ENCODE measurements at places on chromosomes 4 and X.
A peak's percentile ranks its signal among the peaks of the same experiment; 100 is the strongest.

DNA sequence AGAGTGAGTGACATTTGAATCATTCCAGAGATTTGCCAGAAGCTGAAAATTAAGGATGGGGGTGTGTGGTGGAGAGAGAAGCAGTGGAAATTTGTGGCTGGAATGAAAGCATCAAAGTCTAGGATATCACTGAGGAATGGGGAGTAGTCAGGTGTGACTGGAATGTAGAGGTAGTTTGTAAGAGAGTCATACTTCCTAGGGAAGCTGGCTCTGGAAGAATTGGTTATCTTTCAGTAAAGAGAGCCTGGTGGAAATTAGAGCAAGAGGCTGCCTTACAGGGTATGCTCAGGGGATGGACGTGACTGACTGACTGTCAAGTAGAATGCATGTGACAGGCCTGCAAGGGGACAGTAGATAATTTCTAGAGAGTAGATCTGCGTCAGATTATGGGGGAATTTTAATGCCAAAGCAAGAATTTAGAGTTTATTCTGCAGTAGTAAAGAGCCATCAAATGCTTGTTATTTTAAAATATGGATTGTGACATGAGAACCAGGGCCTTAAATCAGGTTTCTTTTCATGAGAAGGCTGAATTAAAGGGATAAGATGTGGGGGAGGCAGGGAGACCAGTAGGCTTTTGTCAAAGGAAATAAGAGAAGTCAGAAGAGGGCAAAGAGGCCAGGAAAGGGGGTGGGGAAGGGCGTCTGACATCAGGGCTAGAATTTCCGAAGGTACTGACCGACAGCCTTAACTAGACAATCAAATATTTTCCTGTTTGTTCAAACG is 109.9 kb downstream of the AFF1 start:
- peak; percentile 35 for DNase-seq

DNA sequence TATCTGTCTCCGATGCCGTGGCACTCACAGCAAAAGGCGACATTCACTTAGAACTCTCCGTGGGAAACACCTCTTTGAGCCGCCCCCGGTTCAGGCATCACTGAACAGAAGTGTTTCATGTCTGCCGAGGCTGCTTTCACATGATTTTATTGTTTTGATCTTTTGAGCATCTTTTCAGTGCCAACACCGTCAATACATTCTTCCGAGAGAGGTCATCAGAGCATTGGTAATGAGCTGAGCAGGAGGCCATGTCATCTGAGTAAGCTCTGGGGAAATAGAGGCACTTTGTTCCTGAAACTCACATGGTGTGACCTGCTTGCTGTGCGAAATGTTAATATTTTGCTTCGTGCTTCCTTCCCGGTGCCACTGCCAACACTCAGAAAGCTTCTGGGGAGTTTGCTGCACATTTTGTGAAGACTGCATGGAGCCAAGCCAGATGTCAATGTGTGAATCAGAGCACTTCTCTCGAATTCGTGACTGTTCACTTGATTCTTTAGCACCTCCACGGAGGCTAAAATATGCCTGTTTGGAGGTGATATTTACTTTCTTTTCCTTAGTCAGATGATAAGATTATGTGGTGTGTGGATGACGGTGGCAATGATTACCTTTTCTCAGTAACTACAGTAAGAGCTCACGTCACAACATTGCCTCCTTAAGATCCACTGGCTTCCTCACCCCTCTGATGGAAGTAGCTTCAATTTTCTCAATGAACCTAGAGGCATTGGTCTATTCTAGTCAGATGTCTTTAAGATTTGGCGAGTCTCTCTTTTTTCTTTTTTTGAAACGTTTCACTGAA is 222.3 kb upstream of the HS3ST1 start:
- DNase-seq = no peak

DNA sequence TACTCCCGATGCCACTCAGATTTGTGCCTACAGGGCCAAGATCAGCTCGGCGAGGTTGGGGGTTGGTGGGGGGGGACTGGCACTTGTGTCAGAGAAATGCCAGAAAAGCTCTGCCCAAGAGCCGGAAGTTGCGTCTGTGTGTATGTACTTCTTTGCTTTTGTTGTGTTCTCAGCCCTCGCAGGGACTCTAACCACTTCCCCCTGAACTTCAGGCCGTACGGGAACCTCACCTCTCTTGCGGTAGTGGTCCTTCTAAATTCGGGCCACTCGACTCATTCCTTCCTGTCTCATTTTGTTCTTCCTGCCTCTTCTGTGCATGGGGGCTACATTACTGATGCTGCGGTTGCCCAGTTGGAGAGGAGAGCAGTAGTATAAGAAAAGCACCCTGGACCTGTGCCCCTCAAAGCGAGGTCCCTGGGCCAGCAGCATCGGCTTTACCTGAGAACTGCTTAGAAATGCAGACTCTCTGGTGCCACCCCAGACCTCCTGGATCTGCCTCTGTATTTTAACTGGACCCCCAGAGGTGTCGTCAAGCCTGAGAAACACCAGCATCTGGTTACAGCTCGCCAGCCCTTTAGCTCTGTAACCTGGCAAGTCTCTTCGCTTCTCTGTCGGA is 146.3 kb upstream of the RPS6KA3 start:
- DNase-seq = no peak

DNA sequence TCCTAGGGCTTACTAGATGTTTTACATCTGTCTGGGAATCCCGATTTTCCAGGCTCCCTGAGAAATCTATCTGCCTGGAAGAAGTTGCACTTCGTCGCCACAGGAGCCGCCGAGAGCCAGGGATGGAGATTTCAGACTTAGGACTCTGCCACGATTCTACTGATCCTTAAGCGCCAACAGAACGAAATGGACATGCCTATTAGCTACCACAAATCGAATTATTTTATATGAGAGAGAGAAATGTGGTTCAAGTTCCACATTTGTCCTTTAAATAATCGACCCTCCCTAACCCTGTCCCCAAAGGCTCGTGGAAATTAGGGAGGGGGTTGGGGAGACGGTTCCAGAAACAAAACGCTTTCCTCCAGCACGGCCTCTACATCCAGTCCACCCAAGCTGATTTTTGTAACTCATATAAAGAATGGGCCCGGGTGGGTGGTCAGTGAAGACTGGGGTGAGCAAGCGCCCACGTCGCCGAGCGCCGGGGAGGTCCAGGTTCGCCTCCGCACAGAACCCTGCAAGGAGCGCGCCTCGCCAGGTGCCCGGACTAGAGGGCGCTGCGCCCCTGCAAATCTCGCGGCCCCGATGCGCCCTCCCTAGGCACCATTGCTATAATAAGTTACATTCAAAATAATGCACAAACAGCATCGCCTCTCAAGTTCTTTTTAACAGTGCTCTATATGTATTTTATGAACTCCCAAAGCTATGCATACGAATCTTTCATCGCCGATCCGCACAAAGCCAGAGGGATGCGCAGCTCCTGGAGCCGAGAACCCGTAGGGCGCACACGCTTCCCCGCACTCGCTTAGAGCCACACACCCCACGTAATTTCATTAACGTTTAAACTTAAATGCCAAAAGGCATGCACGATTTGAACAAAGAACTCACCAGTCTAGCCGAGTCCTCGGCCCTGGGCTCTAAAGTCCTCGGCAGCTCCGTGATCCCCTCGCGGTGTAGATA is 2.1 kb upstream of the FAT1 start:
- peak; percentile 85 for DNase-seq

- DNase-seq = no peak
Observed at GRCh38 chr4:73589887-73590801, 30.1 kb downstream of the RASSF6 start.

DNA sequence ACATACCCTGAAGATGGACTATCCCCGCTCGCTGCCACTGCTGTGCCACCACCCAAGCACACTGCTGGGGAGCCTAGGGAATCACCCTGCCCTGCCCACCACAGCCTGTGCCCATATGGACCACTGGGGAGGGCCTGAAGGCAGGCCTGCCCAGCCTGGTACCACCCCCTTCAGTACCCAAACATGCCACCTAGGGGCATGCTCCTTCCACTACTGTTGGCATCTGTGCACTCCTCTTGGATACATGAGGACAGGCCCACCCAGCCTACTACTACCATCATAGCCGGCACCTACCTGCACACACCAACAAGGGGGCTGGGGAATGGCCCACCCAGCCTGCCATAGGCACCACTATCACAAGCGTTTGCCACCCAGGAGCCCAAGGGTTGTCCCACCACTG is 30.1 kb upstream of the PRDX4 start:
- no peak for DNase-seq

DNA sequence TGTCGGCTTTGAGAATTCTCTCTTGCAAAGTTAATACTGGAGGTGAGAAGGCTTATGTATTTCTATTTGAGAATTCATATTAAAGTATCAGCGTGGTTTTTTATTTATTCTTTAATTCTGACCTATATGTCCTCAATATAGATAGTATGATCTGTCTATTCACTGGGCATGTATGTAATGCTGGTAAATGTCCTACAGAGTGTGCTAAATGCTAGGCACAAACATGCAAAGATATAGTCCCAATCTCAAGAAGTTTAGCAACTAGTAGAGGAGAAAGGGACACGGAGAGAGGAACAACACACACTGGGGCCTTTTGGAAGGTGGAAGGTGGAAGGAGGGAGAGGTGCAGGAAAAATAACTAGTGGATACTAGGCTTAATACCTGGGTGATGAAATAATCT is 11.0 kb upstream of the BMPR1B start:
- DNase-seq = no peak

GRCh38 chr4:176540814-176541213 is 221.0 kb downstream of the SPCS3 start:
- DNase-seq = no peak

GRCh38 chr4:139704915-139705485 is 39.4 kb downstream of the MGST2 start:
- DNase-seq = no peak
